ENCODE measurements at places on chromosomes 5 and 9. TPM values are rescaled to one million over a fixed set of nuclear protein-coding genes. Genes with fewer than 3 reads are reported as not detected.

OLFML2A gene
- total RNA-seq: 25.1 TPM

KIF4B gene
- 0.14 TPM for total RNA-seq

DNA sequence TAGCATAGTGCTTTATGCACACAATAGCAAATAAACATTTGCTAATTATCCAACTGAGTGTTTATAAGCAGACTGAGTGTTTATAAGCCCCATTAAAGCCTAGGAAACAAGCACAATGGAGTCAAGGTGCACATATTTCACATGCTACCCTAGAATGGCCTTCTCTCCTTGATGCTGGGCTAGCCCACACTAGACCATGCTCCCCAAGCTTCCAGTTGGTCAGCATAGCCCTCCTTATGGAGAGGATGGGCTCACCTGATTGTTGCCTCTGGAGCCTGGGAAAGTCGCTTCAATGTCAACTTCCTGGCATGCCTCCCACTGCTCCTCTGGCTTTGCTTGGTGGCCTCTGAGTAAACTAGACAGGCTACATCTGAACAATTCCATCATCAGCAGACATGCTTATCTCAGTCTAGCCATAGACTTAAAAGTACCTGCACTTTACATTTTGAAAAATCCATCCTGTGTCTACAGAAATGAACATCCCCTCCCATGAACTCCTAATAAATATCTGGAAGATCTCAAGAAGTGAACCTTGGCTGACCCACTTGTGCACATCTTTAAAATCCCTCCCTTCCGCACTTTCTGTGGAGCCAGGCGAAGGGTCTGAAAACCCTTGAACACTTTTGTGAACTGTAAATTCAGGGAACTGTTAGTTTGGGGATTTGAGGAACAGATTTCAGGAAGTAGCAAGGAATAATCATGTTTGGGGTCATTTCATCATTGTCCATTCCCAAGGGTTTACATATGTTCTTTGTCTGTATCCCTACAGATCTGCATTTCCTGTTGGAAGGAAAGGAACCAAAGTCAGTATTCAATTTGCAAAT, 486.6 kb downstream of the ARHGEF28 start:
- no peak overlapping the region for H3K27ac ChIP-seq
- H3K36me3 ChIP-seq: no peaks in the 10 kb centered on the region
- no peak for DNase-seq

PPP1R2B gene
- total RNA-seq: not detected

- H3K27ac ChIP-seq: no peak overlapping the region
- H3K4me3 ChIP-seq: no peak overlapping the region
- DNase-seq: no peak
- no peaks in the 10 kb centered on the region for H3K36me3 ChIP-seq
Measured at GRCh38 chr9:19619221-19619620, 169.6 kb downstream of the SLC24A2 start.

GRCh38 chr9:69900406-69900805, 79.8 kb downstream of the CFAP95 start:
- no peak overlapping the region for H3K27ac ChIP-seq
- no peaks in the 10 kb centered on the region for H3K27me3 ChIP-seq

NTRK2 gene
- 0.16 TPM for total RNA-seq
